ENCODE measurements at places on chromosomes 4 and X.

GRCh38 chr4:13182133-13182532 is 302.0 kb downstream of the RAB28 start:
- DNase-seq: no peak

- DNase-seq: peak; percentile 21
Measured at GRCh38 chr4:31390849-31391248, 670.7 kb downstream of the PCDH7 start.

GRCh38 chr4:108484187-108484586 is 136.2 kb upstream of the RPL34 start:
- peak; percentile 36 for DNase-seq

DNA sequence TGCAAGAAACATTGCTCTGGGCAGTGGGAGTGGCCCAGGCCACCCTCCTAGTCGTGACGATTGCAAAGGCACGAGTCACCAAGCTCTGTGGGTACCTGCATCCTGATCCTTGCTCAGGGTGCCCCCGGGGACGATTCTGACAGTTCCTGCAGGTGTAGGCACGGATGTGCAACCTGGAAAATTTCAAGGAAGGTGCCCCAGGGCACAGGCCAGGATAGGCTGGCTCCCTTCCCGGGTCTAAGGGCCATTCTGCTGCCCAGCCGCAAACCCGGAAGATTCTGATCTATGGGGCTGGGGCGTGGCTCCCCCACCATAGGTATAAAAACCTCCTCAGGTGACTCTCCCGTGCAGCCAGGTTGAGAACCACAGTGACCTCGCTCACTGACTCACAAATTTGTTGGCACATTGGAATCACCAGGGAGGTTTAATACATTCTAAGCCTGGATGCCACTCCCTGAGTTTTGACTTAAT is 228.5 kb downstream of the PTTG2 start:
- DNase-seq: no peak

- DNase-seq: peak; percentile 11
Measured at GRCh38 chrX:54826598-54826997, 19.1 kb downstream of the MAGED2 start.

DNA sequence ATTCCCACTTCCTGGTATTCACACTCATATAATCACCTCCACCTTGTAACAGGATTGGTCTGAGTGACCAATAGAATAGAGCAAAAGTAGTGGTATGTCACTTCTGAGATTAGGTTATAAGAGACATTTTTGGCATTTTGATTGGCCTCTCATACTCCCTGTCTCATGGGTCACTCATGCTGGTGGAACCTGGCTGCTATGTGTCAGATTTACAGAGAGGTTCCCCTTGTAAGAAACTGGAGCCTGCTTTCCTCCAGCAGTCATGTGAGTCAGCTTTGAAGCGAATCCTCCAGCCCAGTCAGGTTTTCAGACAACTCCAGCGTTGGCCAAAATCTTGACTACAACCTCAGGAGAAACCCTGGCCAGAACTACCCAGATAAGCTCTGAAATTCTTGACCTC is 2.6 kb upstream of the OTUD4 start:
- DNase-seq: no peak

- no peak for DNase-seq
Measured at GRCh38 chrX:112678831-112679230, 907 bp downstream of the LHFPL1 start.

GRCh38 chrX:36950495-36951253 is 57.5 kb upstream of the FAM47C start:
- DNase-seq: no peak

DNA sequence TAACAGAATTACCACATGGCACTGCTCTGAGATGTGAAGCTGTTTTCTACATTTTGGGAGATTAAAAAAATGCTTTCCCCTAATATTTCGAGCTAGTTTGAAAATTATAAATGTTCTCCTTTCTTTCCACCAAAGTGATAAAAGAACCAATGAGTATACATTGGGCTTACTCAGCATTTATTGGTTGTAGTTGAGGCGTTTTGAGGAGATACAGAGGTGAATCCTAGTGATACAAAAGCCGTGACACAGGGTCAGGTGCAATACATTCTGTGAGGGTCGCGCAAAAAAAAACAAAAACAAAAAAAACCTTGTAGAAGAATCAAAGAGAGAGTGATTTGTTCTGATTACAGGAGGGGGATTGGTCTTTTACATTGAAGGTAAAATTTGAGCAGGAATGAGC is 32.4 kb upstream of the CYP4V2 start:
- DNase-seq: no peak

DNA sequence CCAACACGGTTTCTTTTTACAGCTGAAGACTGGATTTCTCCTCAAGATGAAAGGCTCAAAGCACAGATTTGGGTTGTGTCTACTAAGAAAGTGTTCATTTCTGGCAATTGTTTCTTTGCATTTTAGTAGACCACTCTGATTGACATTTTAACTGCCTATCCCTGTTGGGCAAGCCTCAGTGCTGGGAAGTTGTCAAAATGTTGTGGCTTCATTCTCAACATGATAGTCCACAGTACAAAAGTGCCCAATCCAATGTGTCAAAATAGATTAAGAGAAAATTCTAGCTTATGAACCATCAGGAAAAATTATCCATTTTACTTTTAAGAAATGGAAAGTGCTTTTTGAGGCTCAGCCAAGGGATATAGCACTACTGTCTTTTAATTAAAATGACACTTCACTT is 323.9 kb upstream of the PRPS2 start:
- DNase-seq: no peak

GRCh38 chr4:117560329-117560728 is 474.0 kb upstream of the NDST3 start:
- DNase-seq: peak; percentile 54

DNA sequence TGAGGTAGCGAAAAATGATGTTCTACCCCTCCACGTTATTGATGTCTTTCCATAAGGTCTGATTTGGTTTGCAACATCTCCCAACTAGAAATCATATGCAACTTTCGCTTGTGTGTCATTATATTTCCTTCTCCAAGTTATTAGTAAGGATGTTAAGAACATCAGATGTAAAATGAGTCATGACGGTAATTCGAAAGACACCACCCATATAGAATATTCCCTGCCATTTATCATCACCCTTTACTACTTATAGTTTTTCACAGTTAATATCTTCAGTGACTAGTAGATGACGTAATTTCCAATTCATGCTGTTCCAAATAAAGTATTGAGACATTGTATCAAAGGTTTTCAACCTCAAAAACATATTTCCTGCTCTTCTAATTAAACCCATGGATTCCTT is 146.7 kb upstream of the MAP3K15 start:
- no peak for DNase-seq

- no peak for DNase-seq
Measured at GRCh38 chr4:70925418-70925817, 23.2 kb downstream of the MOB1B start.

GRCh38 chr4:104726002-104726401 is 231.3 kb upstream of the CXXC4 start:
- DNase-seq: no peak

- DNase-seq: no peak
Measured at GRCh38 chrX:346034-346813, 27.6 kb upstream of the GTPBP6 start.

- peak; percentile 97 for DNase-seq
Measured at GRCh38 chr4:138181287-138181686, 60.9 kb downstream of the SLC7A11 start.

DNA sequence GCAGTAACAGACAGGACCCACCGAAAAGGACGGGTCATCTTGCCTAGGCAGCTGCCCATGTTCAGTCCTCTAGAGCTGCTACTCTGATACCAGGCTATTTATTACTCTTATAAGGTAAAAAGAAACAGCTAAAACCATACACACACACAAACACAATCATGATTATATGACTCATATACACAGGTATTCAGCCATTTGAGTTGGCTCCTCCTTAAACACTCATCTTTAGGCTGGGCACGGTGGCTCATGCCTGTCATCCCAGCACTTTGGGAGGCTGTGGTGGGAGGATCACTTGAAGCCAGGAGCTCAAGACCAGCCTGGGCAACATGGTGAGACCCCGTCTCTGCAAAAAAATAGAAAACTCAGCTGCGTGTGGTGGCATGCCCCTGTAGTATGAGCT is 76.6 kb downstream of the F11 start:
- no peak for DNase-seq

- DNase-seq: no peak
Measured at GRCh38 chr4:182382941-182383340, 139.7 kb downstream of the TENM3 start.

DNA sequence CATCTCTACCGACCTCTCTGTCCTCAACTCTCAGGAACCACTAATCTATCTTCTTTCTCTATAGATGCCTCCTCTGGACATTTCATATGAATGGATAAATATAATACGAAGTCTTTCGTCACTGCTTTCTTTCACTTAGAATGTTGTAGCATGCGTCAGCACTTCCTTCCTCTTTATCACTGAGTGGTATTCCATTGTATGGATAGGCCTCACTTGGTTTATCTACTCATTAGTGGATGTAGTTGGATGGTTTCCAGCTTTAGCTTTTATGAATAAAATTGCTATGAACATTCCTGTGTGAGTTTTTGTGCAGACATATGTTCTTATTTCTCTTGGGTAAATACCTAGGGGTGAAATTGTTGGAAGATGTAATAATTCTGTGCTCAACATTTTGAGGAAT is 528.2 kb upstream of the FAT1 start:
- peak; percentile 15 for DNase-seq

GRCh38 chrX:135000516-135000915 is 9.7 kb downstream of the SMIM10 start:
- peak; percentile 10 for DNase-seq

GRCh38 chr4:19063662-19064061 is 1042.1 kb upstream of the LCORL start:
- no peak for DNase-seq

GRCh38 chr4:82903737-82904136 is 3.2 kb downstream of the THAP9 start:
- DNase-seq: no peak

DNA sequence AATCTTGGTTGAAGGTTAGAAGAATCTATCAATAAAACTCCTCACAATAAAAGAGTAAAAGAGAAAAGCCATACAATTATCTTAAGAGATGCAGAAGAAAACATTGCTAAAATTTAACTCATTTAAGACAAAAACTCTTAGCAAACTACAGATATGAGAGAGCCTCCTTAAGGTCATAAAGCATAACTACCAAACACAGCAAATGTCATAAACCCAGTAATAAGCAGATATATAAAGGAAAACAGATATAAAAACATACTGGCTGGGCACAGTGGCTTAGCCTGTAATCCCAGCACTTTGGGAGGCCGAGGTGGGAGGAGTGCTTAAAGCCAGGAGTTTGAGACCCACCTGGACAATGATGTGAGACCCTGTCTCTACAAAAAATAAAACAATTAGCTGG is 165.3 kb downstream of the FAM13A start:
- DNase-seq: peak; percentile 12

DNA sequence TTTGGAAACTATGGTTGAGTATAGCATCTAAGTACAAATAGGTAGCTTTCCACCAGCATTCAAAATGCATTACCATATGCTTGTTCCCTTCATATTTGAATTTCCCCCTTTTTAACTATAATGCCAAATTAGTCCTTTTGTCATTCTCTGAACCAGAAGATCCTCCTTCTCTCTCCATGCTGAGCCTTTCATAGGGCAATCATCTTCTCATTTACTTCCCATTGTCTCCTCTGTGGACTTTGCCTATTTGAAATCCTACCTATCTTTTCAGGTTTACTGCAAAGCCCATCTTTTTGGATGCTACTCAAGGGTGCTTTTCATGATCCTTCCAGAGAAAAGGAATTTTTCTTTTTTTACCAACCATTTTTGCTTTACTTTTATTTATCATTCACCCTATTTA is 54.7 kb downstream of the DKK2 start:
- DNase-seq: no peak

DNA sequence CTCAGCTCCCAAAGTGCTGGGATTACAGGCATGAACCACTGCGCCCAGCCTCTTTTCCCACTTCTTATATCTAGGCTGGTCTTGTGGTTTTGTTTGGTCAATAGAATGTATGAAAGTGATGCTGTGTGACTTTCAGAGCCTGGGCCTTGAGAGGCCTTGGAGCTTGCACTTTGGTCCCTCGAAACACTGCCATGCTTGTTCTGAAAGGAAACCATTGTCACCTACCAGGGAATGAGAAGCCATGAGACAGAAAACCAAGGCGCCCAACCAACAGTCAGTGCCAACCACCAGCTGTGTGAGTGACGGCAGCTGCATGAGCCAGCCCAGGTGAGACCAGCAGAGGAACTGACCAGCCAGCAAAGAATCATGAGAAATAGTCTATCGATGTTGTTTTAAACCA is 57.4 kb downstream of the SCD5 start:
- DNase-seq: no peak

GRCh38 chrX:104566681-104567501 is 892 bp downstream of the IL1RAPL2 start:
- no peak for DNase-seq

- DNase-seq: no peak
Measured at GRCh38 chrX:45850775-45851433, 650.2 kb upstream of the DIPK2B start.

GRCh38 chrX:110419512-110419911 is 60.9 kb downstream of the RTL9 start:
- no peak for DNase-seq

GRCh38 chrX:69506617-69507499 is 2.7 kb downstream of the NALF2 start:
- peak; percentile 10 for DNase-seq

- DNase-seq: no peak
Measured at GRCh38 chr4:76280488-76281441, 25.8 kb upstream of the STBD1 start.

DNA sequence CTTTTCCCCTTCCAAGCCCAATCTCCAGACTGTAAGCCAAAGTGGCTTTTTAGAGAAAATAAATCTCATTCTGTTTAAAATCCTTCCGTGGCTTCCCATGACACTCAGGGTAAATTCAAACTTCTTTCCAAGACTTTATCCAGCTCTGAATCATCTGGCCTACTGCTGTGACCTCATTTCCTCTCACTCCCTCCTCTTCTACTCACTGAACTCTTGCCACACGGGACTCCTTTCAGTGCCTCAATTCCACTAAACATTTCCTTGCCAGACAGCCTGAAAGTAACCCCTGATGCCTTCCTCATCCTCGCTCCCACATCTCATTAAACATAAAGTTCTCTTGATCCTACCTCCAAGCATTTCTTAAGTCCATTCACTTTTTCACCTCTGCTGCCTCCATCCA is 27.8 kb upstream of the RNF128 start:
- DNase-seq: peak; percentile 40

GRCh38 chr4:184668511-184669114 is 19.1 kb downstream of the PRIMPOL start:
- DNase-seq: no peak

DNA sequence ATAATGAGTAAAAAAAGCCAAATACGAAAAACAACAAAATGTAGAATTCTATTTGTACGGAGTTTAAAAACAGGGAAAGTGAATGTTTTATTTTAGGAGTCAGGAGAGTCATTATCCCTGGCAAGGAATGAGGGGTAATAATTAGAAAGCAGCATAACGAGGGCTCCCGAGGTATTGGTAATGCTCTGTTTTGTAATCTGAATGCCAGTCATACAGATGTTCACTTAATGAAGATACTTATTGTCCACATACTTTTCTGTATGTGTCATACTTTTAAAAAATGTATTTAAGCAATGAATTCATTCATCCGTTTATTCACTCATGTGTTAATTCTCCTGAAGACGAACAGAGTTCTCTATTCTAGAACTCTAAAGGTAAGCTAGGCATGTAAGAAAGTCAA is 87.8 kb upstream of the BMP2K start:
- DNase-seq: peak; percentile 38

Measured in choroid plexus epithelial cell (primary cell).